Thoracic aorta (tissue), 2 donors: ENCODE measurements at places on chromosomes 1 and 21. TPM values are rescaled to one million over a fixed set of nuclear protein-coding genes. Genes with fewer than 3 reads are reported as not detected.

DNA sequence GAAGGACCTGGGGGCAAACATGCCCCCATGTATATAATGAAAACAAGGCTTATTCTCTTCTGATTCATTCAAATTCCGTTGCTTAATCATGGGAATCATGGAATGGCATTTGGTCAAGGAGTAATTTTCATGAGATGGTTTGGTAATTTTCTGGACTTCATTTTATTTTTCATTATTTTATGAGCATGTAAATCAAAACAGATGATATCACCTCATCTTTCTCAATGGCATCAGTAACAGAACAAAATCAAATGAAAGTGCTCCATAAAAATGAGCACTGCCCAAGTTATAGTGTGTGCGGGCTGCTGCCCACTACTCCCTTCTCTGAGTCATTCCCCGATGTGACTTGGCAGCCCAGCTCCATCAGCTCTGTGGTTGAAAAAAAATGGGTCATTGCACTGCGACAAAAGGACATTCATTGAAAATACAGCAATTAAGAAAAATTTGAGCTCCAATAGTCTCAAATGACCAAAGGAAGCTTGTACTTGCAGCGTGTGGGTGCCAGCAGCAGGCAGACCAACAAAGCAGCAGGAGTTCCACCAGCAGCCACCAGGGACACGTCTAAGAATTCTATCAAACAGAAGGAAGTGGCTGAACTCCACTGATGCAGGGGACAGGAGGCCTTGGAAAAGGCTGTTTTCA is 84.3 kb upstream of the VAV3 start:
- no peak for DNase-seq

DNA sequence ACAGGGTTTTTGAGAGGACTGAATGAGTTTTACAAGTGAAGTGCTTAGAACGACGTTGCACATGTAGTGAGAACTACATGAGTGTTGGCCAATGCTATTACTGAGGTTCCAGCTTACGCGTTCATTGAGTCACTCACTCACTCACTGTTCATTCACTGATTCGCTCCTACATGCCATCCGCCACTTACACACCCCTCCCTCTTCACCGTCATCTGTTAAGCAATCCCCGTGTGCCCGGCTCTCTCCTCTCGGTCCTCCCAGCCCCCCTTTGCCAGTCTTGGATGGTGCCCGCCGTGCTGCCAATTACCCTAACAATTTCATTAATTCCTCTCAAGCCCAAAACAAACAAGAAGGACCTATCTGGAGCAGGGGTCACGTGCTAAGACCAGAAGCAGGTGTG is 27.3 kb upstream of the EPHA2 start:
- DNase-seq: no peak

PCAT6 gene
- total RNA-seq: not detected

GRCh38 chr21:46552865-46553379 is 52.0 kb downstream of the S100B start:
- no peak for DNase-seq

MANEAL gene
- 1.8 TPM for total RNA-seq

- no peak for DNase-seq
These were observed 7.8 kb downstream of the ITLN1 start for GRCh38 chr1:160877221-160877620.

- no peak for DNase-seq
These were observed 24.2 kb upstream of the TBX15 start for GRCh38 chr1:119012383-119012782.

CFH gene
- 381 TPM for total RNA-seq
